ENCODE measurements at places on chromosomes 13 and 19.

DNA sequence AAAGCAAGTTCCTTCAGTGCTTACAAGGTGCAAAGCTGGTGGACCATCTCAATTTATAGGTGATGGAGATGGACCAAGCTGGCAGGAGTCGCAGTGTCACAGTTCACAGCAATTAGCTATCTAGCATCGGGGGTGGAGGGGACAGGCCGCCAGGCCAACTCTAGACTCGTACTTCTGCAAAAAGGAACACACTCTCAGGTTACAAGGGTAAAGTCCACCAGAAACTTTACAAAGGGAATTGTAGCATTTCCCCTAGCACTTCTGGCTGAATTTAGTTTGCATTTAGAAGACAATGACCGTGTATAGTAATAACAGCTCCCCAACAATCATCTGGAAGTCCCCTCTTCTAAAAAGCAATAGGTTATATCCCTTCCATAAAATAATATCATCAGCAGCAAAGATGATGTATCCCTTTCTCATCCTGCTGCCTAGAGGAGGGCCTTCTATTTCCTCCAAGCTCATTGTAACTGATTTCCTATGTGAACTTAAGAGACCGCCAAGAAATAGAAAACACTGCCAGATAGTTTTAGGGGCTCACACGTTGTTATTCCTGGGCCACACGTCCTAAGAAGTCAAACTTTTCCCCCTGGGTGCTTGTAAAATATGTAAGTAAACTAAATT, 8.5 kb upstream of the DOCK9 start:
- no peak for DNase-seq

GRCh38 chr13:98900442-98900841, 77.4 kb downstream of the DOCK9 start:
- no peak for DNase-seq

GRCh38 chr13:110914081-110914330, 863 bp downstream of the ANKRD10 start:
- no peak for DNase-seq

DNA sequence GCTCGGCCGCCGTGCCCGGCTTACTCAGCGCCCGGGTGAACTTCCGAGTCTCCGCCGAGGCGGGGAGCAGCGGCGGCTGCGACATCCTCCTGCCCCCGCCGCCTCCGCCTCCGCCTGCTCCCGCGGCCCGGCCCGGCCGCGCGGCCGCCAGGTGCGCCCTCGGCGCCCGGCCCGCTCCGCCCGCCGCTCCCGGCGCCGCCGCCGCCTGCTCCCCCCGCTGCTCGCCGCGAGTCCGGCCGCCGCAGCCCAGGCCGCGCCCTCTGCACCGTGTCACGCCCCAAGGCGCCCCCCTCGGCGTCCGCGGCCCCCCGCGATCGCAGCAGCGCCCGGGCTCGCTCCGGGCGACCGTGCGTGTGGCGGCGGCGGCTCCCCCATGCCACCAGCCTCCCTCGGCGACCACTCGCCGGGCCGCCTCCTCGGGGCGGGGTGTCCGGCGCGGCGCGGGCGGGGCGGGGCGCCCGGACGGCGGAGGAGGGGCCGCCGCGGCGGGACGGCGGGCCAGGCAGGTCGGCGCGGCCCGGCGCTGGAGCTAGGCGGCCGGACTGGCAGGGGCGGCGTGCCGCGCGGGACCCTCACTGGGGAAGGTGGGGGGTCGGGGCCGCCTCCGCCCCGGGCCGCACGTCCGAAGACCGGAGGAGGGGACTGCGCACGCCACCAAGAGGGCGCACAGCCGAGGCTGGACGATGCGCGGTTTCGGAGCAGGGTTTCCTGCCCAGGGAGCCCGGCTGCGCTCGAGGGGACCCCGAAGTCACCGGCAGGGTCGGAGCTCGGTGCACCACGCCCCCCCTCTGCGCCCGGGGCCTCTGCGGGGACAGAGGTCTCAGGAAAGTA, 108.6 kb upstream of the DOCK9 start:
- no peak for DNase-seq

GRCh38 chr13:99895444-99896368, 75.9 kb downstream of the ZIC5 start:
- no peak for DNase-seq

DNA sequence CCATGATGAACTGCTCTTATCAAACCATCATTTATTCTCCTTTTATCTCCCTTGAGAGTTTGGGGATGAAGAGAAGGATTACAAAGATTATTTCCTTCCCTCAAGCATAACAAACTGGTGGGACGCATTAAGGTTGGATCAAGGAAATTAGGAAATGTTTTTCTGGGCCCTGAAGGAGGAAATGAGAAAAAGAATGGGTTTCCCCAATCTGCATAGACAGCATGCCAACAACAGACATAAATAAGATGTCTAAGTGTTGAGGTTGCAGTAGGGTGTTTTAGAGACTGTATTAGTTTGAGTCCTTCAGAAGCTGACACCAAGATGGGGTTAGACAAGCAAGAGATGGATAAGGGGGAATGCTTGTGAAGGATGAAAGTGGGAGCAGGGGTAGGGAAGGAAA, 7.3 kb downstream of the EPSTI1 start:
- no peak for DNase-seq

DNA sequence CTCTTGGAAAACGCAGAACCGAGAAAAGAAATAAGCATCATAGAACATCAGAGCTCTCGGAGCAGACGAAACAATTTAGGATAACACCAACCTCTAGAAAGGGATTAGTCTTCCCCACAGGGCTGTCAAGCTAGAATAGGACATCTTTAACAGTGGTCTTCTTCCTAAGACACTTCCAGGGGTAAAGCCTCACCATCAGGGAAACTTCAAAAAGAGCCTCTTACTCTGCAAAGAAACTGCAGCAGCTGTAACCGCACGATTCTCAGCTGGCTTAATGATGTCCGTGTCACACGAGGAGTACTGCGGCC, 642 bp downstream of the ZNF571 start:
- no peak for DNase-seq

GRCh38 chr13:47472516-47472915, 528.6 kb downstream of the SUCLA2 start:
- no peak for DNase-seq

GRCh38 chr13:97231829-97232196, 9.7 kb downstream of the MBNL2 start:
- DNase-seq, result no peak

DNA sequence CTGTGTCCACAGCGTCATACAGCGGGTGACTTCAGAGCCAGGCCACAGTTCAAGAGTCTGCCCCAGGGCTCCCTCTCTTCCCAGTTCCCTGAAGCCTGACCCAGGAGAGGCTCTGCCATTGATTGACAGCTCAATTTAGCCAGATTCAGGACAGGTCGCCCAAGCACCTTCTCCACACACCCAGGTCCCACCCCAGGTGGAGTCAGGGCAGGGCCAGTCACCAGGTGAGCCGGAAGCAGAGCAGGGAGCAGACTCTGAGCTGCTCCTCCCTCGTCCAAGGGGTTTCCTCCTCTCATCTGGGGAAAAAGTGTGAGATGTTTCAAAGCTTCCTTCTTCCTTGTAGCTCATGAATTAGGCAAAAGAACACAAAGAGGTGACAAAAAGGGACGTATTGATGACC, 5.6 kb downstream of the CEACAM7 start:
- no peak for DNase-seq

- peak; percentile 40 for DNase-seq
Measured at GRCh38 chr13:61406275-61406674, 9.4 kb downstream of the PCDH20 start.
